ENCODE measurements at places on chromosomes 12 and 14.

- no peak for DNase-seq
Measured at GRCh38 chr12:108103517-108103916, 25.6 kb upstream of the WSCD2 start.

DNA sequence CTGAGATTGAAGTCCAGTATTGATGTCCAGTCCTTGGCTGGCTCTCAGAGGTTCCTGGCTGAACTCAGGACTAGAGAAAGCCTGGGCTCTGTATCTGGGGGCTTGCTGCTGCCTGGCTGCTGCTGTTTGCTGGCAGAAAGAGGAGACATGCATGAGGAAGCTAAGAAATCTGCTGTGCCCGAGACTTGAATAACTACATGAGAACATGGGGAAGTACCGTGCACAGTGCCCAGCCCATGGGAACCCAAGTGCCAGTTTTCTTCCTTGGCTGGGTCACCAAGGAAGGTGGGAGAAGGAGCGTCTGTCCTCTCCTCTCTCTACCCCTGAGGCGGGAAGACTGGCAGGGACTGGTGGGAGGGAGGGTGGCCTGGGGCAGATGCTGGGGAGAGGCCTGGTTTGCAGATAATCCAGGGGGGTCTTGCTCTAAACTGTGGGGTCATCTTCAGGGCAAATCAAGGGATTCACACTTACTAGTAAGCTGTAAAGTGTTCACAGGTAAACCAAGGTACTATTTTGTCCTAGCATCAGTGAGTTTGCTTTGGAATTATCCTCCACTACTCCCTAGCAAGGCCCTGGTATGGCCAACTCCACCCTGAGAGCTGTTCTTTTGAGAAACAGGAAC is 13.8 kb upstream of the ZFP36L1 start:
- no peak for DNase-seq

- no peak for DNase-seq
Measured at GRCh38 chr12:22971247-22971646, 346.3 kb downstream of the ETNK1 start.

GRCh38 chr12:100399095-100399494 is 42.2 kb downstream of the SLC17A8 start:
- no peak for DNase-seq

- DNase-seq = no peak
Measured at GRCh38 chr12:109716512-109717389, 3.1 kb downstream of the FAM222A start.
